ENCODE measurements at places on chromosomes 12 and 14.

DNA sequence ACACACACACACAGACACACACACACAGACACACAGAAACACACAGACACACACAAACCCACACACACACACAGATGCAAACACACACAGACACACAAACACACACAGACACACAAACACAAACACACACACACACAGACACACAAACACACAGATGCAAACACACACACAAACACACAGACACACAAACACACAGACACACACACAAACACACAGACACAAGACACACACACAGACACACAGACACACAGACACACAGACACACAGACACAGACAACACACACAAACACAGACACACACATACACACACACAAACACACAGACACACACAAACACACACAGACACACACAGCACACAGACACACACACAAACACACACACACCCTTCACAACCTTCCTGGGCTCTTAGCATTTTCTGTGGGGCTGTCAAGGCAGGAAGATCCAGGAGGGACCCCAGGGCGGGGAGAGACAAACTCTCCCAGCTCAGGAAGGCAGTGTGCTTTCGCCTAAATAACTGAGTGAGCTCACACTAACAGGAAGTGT, 24.2 kb upstream of the INF2 start:
- no peak for DNase-seq

- DNase-seq = no peak
These were observed 158.0 kb downstream of the PIK3C2G start for GRCh38 chr12:18419311-18419710.

- no peak for DNase-seq
These were observed 83.5 kb downstream of the INSM2 start for GRCh38 chr14:35617500-35617899.

- DNase-seq = no peak
These were observed 52.3 kb downstream of the SPTSSA start for GRCh38 chr14:34409721-34410120.

GRCh38 chr12:1469070-1469469, 125.3 kb downstream of the FBXL14 start:
- no peak for DNase-seq

DNA sequence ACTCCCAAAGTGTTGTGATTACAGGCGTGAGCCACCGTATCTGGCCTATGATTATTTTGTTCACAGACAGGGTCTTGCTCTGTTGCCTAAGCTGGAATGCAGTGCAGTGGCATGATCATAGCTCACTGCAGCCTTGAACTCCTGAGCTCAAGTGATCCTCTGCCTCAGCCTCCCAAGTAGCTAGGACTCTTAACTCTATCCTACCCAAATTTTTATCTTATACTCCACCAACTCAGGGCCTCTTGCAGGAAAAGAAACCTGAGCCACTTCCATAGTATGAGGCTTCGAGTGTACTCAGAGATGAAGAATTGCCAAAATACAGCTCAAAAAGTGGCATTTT, 828 bp downstream of the MMAB start:
- DNase-seq = no peak

- DNase-seq = peak; percentile 41
These were observed at the start of gene RPL6 for GRCh38 chr12:112409064-112409905. TSS of gene RPL6 (minus strand) at chr12:112409605. CDS start at chr12:112408656, 949 bp downstream.

- no peak for DNase-seq
These were observed 12.1 kb upstream of the FBXW8 start for GRCh38 chr12:116898669-116899068.

DNA sequence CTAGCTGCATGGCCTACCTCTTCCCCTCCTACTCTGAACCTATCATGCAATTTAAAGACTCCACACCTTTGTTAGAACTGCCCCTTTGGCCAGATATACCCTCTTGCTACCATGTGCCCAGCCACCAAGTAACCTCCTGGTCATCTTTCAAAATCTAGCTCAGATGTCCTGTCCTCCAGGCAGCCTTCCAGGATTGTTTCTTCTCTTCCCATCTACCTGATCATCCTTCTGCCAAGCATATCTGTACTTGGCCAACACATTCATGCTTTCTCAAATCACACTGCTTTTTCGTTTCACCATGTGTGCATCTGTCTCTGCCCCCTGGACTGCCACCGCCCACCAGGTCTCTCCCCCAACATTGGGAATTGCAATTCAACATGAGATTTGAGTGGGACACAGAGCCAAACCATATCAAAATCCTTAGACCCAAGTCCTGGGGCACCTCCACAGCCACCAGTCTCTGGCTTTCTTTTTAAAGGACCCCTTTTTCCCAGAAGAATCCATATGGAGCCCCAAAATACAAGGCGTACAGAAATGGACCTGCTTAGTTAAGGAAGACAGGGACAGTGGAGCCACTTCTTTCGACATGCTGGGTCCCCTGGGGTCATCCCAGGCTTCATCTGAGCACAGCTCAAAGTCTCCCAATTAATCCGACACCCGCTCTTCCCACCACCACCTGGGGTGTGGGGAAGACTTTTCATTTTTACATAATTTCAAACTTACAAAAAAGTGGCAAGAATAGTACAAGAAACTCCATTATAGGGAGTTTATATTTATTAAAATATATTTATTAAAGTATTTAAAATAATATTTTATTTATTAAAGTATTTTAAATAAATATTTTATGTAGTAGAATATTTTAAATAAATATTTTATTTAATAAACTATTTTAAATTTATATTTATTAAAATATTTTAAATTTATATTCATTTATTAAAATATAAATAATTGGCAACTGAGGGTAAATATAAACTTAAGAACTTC, 7.9 kb upstream of the CMKLR1 start:
- DNase-seq = no peak

DNA sequence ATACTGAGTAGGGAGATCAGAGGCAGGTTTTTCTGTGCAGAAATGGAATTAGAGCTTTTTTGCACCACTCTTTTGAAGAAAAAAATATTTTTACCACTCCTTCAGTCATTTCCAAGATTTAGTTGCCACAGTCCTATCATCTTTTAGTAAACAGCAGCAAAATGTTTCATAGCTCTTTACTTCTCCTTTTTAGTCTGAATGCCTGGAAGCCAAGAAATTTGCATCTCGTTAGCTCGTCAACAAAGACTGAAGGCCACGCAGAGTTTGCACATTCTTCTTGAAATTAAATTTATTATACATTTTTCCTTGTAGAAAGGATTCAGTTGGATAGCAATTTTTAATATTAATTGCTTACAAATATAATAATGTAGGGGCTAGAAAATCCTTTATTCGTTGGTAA, 544.5 kb upstream of the ATP2B1 start:
- DNase-seq = no peak

DNA sequence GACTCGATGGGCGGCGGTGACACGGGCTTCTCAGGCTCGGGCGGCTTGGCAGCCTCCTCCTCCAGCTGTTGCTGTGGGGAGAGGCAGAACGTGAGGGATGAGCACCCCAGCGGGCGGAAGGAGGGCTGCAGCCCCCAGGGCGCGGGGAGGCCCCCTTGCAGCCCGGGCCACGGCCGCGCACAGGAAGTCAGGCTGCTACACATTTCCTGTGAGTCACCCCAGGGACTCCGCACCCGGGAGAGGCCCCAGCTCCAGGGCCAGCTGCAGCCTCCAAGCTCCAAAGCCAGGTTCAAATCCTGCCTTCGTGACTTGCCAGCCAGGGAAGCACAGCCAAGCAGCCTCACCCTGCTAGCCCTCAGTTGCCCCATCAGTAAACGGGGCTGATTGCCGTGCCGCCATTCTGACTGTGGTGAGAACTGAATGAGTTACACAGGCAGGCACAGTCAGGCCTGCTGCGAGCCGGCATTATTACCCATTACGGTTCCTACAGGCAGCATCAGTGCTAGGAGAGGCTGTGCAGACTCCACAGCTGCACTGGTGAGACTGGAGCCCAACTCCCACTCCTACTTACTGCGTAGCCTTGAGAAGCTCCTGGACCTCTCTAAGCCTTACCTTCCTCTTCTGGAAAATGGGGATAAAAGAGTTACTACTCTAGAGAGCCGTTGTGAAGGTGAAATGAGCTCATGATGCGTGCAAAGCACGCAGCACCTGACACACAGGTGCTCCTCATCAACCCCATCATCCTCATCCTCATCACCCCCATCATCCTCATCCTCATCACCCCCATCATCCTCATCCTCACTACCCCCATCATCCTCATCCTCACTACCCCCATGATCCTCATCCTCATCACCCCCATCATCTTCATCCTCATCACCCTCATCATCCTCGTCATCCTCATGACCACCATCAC, 100.9 kb downstream of the NCOR2 start:
- peak; percentile 80 for DNase-seq

GRCh38 chr12:78403681-78404080, 460.9 kb upstream of the SYT1 start:
- DNase-seq = no peak

DNA sequence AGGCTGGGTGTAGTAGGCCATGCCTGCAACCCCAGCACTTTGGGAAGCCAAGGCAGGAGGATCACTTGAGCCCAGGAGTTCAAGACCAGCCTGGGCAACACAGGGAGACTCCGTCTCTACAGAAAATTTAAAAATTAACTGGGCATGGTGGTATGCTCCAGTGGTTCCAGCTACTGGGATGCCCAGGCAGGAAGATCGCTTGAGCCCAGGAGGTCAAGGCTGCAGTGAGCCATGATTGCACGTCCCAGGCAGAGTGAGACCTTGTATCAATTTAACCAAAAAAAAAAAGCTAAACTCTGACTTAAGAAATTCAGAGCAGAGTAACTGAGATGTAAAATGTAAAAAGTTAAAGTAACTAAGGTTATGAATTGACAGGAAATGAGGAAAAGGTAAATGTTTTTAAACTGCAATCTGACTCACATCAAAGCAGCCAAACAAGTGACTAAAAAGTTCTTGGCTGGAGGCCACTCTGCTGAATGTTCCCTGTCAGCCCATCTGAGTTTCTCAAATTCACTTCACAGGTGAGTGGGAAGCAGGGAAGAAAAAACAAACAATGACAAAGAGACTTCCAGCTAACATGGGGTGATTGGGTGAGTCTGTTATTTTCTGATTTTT, 21.3 kb downstream of the PRKD1 start:
- no peak for DNase-seq

DNA sequence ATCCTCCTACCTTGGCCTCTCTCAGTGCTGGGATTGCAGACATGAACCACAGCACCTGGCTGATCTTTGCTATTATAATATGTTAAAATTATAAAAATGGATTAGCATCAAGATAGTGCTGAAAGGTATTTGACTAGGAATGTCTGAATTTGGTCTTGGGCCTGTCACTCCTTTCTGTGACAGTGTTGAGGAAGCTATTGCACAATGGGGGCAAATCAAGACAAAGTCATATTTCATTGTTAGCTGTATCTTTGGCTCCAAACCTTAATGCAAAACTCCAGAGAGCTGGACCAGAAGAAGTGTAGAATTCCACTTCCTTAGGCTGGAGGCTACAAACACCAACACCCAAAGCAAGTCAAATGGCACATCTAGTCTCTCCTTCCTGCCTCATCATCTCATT, 42.2 kb downstream of the ZCRB1 start:
- no peak for DNase-seq

DNA sequence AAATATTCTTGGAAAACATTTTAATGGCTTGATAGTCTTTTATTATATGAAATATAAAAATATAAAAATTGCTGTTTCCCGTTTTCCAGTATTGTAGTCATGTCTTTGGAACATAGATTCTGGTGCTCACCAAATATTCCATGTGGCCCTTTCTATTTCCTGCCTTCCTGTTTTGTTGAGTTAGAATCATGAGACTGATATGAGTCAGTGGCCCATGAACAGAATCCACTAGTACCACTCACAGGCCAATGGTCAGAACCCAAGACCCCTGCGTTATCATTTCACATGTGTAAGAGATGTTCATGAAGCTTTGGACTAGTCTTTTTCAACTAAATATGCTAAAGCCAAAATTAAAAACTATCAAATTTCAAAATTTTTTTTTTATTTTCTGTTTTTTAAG, 56.9 kb downstream of the BICD1 start:
- DNase-seq = no peak

DNA sequence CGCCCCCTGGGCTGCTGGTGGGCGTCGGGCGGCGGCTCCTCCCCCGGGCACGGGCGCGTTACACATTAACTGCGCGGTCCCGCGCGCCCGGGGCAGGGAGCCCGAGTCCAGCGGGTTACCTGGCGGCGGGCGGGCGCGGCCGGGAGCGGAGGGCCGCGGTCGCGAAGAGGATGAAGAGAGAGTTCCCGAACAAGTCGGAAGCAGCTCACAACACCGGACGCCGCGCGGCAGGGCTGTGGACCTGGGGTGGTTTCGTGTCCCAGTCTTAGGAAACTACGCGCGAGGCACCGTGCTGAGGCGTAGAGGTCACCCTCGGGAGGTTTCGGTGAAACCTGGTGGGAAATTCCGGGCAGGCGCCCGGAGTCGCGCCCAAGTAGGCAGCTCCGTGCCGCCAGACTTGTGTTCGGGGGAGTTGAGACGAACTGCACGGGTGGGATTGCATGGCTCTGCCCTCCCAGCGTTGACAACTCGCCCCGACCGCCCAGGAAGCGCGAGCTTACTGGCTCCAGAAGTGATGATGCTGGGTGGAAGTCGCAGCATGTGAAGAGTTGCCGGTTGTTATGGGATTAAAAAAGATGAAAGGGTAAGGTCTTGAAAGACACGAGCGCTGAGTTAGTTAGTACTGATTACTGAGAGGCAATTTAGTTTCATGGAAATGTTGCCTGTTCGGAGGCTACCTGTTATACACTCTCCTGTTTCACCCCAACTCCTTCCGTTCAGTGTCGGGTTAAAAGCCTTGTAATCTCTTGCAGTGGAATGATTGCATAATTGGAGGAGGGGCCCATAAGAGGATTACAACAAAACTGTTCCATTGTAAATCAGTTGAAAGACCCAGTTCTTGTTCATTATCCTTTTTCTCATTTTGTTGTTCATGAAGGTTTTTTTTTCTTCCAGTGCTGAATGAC, 879 bp downstream of the RAB3IP start:
- DNase-seq = peak; percentile 18

DNA sequence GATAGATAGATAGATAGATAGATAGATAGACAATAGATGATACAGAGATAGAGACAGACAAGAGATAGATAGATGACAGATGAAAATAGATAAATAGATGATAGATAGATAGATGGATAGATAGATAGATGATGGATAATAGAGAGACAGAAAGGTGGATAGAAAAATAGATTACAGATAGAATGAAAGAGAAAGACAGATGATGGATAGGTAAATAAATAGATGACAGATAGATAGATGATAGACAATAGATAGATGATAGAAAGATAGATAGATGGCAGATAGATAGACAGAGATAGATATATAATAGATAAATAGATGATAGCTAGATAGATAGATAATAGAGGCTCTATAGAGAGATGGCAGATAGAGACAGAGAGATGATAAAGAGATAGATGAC, 523.0 kb downstream of the BCL11B start:
- no peak for DNase-seq

GRCh38 chr14:51962711-51963110, 26.6 kb upstream of the RTRAF start:
- no peak for DNase-seq

DNA sequence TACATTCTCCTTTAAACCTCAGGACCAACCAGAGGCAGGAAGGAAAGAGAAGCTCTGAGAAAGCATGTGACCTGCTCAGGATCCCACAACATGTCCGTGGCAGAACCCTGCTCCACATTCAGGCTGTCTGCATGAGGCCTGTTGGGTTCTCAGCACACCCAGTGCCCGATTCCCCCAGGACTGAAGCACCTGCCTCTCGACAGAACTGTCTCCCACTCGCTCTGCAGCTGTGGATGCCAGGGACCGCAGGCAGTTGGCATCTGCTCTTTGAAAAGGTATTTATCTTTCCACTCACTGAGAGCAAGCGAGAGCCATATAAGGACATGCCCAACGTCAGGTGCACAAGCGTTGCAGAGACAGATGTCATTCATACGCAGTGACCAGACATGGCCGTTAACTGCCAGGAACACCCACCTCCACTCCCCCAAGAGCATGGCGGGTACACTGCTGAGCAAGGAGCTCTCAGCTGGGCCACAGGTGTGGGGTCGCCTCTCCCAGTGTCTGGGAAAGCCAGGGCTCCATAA, 18.9 kb downstream of the PITPNM2 start:
- no peak for DNase-seq

Measured in stimulated activated CD8-positive, alpha-beta memory T cell treated with anti-CD3 and anti-CD28 coated beads, Interleukin-4, amount 100 ng/mL, for 1 hour (primary cell).